ENCODE measurements at places on chromosomes 4 and X. TPM values are rescaled to one million over a fixed set of nuclear protein-coding genes. Genes with fewer than 3 reads are reported as not detected.
A peak's percentile ranks its signal among the peaks of the same experiment; 100 is the strongest.

- no peak for DNase-seq
Measured at GRCh38 chr4:2812612-2813354, 19.9 kb downstream of the SH3BP2 start.

DNA sequence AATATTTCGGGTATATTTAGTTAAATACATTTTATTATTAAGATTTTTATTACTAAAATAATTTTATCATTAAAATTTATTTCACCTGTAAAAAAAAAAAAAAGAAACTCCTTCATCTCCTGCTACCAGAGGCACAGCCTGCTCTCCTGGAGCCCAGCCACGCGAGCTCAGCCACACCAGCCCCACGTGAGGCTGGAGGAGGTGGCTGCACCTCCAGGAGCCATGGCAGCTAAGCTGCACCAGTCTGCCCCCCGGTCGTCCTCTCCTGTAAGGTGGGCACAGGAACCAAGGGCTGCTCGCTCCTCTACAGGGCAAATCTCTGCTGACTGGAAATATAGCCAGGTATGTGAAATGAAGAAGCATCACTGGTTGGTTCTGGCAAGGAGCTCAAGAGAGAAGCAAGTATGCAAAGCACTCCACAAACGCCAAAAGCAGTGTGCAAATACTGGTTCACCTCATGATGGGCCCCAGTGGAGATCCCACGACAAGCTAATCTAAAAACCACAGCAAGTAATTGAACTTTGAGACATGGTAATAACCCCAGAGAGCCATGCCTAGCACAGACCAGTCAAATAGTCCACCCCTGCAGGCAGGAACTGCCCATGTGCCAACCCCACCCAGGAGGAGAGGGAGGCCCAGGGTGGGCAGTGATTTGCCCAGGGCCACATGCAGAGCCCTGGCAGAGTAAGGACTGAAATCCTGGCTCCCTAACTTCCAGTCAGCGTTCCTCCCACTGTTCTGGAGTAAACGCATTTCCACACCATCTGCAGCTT, 90.1 kb downstream of the WFS1 start:
- DNase-seq: no peak

DNA sequence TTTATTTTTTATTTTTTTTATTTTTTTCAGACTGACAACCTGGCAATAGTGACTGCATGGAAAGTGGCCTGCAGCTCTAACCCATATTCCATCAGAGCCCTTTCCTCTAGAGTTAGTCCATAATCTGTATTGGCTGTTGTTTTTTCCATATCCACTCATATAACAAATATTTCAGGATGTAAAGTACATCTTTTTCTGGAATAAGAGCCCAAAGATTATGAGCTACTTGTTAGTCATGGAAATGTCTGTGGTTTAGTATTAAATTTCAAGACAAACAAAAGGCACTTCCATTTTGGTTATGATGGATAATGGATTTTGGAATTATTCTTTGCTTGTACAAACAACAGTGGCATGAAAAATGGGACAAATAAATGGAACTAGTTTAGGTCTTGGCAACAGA, 296.0 kb upstream of the HS3ST1 start:
- no peak for DNase-seq

GRCh38 chr4:103425406-103425805, 227.3 kb upstream of the CENPE start:
- DNase-seq: no peak

DNA sequence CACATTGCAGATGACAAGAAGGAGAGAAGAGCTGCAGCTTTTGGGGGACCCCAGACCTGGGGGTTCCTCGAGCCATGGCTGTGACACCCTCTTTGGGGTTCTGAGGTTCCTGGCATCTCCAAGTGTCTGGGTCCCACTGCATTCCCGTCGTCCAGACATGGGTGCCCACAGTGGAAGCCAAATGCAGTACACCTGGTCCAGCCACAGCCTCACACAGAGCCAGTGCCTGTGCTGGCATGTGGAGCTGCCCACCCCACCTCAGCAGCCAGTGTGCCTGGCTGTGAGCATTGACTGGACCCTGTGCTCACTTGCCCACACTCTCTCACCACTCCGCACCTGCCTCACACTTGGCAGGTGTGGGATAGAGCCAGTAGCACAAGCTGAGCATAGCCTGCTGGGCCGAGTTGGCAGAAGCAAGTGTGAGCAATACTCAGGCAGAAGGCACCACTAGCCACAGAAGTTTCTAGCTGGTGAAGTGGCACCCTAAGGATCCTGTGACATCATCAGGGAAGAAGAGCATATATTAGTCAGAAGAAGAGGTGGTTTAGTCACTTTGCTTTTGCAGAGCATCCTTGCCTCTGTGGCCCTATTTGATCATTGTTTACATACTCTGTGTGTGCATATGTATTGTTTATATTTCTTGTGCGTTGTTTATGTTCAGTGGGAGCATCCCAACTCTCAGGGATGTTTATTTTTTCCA, 65.0 kb upstream of the MAGEB2 start:
- DNase-seq: no peak

DNA sequence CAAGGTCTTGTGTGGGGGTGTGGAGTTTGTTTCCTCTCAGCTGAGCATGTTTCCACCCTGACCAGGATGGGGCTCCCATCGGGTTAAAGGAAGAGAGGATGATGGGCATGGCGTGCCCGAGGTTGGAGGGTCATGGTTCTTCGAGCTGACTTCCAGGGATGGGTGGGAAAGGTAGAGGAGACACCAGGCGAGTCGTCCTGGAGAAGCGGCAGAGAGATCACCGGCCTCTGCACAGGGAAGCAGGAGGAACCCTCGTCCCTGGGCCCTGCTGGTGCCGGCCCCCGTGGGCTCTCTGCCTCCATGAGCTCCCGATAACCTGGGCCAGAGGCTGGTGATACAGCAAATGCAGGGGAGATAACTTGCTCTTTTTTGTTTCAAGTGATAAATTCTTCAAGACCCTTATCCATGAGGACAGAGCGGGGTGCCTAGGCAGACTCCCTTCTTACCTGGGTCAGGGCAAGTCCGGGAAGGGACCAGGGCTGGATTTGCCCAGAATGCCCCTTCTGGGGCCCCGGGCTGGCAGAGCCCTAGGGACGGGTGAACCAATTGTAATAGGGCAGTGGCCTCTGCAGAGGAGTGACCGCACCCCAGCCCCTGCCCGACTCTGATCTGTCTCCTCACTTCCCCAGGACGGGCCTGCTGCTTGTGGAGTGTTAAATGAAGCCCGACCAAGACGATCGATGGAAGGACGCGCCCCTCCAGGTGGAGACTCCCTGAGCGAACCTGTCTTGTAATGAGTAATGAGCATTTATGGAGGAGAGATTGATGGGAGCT, 63.0 kb downstream of the CPZ start:
- no peak for DNase-seq

- no peak for DNase-seq
Measured at GRCh38 chr4:106583567-106583966, 215.0 kb upstream of the GIMD1 start.

- DNase-seq: no peak
Measured at GRCh38 chrX:76147106-76147505, 25.8 kb upstream of the PBDC1 start.

GRCh38 chr4:121011780-121012340, 60.5 kb downstream of the NDNF start:
- DNase-seq: no peak

GRCh38 chr4:80012291-80012690, 60.7 kb downstream of the ANTXR2 start:
- DNase-seq: no peak

DNA sequence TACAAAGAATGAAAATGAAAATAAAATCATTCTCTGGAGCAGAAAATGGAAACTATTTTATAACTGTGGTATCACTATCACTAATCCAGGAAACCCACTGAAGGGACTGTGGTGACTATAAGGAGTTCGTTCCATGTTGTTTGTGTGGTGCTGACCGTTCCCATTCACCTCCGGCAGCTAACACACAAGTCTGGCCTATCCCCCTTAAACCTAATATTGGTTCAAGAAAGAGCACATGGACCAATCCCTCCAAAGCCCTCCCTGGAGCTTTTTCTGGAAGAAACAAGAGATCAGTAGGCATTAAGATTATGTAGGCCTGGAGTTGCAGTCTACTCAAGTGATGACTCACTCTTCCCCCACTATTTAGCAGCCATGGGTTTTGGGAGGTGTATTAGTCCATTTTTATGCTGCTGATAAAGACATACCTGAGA, 25.9 kb upstream of the FAM241A start:
- DNase-seq: no peak

GRCh38 chr4:126583509-126583908, 1049.2 kb upstream of the INTU start:
- DNase-seq: no peak

GRCh38 chrX:107324493-107325310, 118.3 kb downstream of the DNAAF6 start:
- no peak for DNase-seq

GRCh38 chr4:73421708-73422457, 14.1 kb upstream of the AFP start:
- no peak for DNase-seq

- no peak for DNase-seq
Measured at GRCh38 chr4:27846951-27847350, 986.3 kb downstream of the STIM2 start.

DNA sequence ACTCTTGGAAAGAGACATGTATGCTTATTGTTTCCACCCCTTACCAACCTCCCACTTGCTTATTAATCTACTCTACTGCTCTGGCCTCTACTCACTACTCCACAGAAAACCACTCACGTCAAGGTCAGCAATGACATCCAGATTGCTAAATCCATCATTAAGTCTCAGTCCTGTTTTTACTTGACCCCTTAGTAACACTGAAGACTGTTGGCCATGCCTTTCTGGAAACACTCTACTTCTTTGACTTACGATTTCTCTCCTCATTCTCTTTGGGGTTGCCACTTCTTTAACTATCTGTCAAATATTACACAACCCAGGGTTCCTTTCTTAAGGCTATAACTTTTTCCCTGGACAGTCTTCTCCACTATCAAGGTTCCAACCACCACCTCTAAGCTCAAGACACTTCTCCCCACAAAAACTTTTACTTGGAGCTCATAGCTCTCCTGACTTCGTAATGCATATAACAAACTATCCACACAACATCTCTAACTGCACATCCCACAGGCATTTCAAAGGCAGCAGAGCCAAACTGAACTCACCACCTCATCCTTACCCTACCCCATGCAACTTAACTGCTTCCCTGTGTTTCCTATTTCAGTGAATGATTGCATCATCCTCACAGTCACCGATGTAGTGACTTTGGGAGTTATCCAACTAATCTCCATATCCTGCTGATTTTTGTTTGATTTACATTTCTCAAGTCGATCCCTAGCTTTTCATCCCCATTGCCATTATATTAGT, 15.8 kb upstream of the MAGEA4 start:
- DNase-seq: no peak

DNA sequence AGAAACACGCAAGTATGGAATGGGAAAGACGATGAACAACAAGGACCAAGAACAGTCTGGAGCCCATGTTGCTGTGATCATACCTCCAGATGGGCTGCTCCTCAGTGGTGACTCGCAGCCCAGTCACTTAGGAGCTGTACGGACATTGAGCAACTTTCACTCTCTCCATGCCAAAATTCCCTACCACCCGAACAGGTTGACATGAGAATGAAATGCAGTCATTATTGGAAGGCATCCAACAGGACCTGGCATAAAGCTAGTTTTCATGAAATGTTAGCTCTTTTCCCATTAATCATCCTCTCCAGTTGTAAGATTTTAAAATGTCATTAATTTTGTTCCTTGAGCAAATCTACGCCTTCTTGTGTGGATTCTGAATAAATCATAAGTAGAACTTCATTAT, 82.7 kb upstream of the GPM6B start:
- no peak for DNase-seq

- DNase-seq: no peak
Measured at GRCh38 chr4:176011529-176011928, 54.1 kb upstream of the WDR17 start.

DNA sequence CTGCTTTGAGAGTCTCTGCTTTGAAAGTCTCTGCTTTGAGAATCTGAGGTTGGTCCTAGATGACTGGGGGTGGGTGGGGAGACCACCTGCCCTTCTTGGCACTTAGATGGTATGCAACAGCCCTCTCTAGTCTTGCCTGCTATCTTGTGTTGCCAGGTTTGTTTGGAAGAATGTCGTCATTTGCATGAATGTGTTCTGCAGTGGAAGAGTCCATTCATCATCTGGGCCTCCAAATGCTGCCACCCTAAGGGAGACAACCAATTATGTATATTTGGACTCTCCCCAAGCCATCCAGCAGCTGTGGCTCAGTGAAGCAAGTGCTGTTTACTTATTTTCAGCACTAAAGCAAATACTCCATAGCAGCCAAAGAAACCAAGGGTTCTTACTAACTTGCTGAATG, 44.6 kb upstream of the TRPC5OS start:
- DNase-seq: no peak

- no peak for DNase-seq
Measured at GRCh38 chrX:13153796-13154195, 109.4 kb upstream of the FAM9C start.

DNA sequence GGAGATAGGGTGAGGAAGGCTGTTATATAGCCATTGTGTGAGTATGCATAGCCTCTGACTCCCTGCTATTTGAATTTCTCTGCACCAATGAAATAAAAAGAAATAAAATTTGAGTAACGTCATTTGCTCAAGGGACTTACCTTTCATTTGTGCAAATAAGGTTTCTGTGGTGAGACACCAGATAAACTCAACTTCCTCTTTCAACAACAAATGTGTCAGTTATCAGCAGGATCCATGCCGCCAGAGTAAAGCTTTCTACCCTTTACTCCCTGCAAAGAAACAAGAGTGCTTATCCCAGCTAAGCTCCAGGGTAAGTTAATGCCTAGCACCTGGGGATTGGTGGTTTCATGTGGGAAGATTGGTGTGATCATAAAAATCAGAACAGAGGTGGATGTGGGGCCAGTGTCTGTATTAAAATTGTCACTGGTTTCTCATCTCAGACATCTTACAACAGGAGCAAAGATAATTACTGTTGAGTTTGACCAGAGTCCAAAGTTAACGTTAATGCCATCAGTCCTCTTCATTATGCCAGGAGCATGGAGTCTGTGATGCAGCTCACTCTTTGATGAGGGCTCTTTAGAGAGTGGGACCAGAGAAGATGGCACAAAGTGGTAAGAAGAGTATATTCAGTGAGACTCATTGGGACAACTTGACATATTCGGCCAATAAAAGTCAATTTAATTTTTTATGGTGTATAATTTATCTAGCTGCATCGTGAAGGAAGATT, at the start of gene P2RY10:
Gene P2RY10, plus strand, starts transcription at position 206 of the 727 bp plus-strand sequence. CDS start 15,130 bp downstream, outside the sequence.
- DNase-seq: peak; percentile 75

DNA sequence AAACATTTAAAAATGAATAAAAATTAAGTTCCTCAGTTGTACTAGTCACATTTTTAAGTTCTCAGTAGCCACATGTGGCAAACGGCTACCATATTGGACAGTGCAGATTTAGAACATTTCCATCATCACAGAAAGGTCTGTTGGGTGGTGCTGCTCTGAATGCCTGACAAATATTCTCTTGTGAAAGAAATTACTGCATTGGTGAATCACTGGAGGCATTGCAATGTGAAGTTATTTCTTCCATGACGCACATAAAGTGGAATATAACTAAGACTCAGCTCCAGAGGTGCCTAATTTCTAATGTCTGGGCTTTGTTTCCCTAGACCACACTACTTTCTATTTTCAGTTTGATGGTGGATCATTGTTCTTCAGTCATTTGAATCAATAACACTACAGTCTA, 44.9 kb downstream of the CLNK start:
- no peak for DNase-seq

Gene C4orf36
- total RNA-seq: not detected

Gene DMP1
- not detected for total RNA-seq

Gene FAM114A1
- 0.64 TPM for total RNA-seq

Gene CEP135
- 38.8 TPM for total RNA-seq

Measured in naive thymus-derived CD4-positive, alpha-beta T cell (primary cell).